ENCODE measurements at places on chromosomes 5 and 9.

DNA sequence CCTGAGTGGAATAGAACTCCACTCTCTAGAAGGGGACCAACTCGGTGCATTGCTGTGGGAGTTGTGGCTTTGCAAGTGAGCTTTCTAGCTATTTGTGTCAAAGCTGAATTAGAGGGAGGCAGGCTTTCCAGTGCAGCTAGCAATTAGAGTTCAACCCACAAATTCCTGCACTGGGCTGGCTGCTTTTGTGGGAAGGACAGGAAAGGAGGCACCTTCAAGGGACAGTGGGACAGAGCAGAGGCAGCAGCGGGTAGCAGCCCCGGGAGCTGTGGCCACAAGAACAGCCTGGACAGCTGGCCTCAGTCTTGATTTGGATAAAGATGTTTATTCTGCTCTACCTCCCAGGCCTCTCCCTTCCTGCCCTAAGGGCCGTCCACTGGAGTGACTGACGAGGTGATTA is 83.7 kb upstream of the SLIT3 start:
- DNase-seq: no peak

DNA sequence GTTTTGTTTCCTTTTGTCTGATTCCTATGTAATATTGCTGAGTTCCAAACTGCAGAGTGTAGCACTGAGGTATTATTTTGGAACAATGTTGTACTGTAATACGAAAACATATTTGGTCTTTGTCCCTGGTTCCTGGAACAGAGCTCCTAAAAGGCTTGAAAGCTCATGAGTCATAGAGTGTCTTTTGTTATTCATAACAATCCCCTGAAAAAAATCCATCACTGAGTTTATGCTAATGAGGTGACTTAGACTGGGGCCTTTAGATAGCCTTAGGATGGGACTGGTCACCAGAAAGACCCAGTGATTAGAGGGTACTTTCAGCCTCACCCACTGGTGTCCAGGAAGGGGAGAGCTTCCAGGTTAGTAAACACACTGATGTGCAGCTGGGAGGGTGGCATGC is 132.7 kb upstream of the POU5F2 start:
- no peak for DNase-seq

GRCh38 chr9:124273427-124274160 is 15.8 kb downstream of the NEK6 start:
- no peak for DNase-seq

- no peak for DNase-seq
Observed at GRCh38 chr9:129368444-129368978, 190.4 kb upstream of the IER5L start.

DNA sequence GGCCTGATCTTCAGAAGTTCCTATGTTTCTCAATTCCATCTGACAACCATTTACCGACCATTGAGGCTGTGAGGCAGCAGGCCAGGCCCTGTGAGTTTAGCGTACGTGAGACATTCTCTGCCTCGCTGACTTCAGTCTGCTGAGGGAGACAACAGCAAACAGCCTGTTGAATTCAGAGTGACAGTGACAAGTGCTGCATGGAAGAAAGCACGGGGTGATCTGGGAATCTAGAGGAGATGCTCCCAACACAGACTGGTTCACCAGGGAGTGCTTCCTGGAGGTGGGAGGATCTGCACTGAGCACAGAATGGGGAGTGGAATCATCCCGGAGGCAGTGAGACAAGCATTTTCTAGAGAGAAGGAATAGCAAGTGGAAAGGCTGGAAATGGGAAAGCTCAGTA is 10.0 kb upstream of the DDX41 start:
- no peak for DNase-seq

DNA sequence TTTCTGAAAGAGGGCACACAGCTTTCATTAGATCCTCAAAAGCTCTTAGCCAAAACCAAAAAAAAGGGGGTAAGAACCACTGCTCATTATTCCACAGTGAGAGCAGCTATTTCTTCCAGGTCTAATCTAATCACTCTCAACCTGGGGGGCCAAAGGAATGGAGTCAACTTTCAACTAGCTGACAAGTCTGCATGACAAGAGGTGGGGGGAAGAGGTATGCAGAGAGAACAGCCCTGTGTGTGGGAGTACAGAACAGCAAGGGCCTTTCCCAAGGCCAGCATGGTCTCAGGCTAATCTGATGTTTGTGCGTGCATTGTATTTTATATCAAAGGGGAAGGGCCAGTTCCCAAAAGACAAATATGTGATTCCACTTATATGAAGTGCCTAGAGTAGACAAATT is 36.9 kb upstream of the PIP5K1B start:
- DNase-seq: no peak
